ENCODE measurements at places on chromosomes 2 and 18. TPM values are rescaled to one million over a fixed set of nuclear protein-coding genes. Genes with fewer than 3 reads are reported as not detected.
A peak's percentile ranks its signal among the peaks of the same experiment; 100 is the strongest.

DNA sequence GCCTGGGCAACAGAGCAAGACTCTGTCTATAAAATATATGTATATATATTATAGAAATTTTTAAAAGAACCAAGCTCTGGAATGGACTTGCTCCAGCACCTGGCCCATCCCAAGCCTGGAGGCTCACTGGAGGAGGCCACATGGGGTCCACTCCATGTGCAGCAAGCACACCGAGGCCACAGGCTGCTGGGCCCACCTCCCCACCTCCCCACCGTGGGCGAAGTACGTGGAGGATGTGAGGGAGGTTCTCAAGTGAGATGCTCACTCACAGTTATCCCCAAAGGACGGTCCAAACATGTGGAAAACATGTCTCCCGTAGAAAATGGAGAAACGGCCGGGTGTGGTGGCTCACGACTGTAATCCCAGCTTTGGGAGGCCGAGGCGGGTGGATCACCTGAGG, 13.9 kb upstream of the RAB17 start:
- H3K4me1 ChIP-seq: peaks cover 63% of the 10 kb centered on the region
- no peaks in the 10 kb centered on the region for H3K36me3 ChIP-seq
- DNase-seq: no peak
- H3K4me3 ChIP-seq: no peak overlapping the region
- H3K27ac ChIP-seq: no peak overlapping the region

GRCh38 chr2:234425639-234426603, 71.0 kb downstream of the ARL4C start:
- H3K4me1 ChIP-seq: peaks cover 25% of the 10 kb centered on the region
- H3K4me3 ChIP-seq: no peak overlapping the region
- DNase-seq: no peak
- no peaks in the 10 kb centered on the region for H3K27me3 ChIP-seq

DNA sequence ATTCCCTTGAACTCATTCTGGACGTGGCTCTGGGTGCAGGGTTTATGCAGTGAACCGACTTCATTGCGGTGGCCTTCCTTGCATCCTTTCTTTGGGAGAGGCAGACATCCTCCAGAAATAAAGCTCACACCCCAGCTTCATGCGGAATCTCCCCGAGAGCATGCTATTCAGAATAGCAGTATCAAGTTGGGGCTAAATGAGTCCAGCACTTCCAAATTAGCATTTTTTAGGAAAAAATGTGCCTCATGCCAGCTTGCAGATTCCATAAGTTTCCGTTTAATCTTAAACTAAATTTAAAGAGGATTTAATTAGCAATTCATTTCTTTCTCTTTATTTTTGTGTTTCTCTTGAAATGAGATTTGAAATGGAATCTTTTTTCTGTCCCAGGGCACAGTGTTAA, 107.4 kb upstream of the HDAC4 start:
- H3K4me1 ChIP-seq: no peaks in the 10 kb centered on the region
- H3K27ac ChIP-seq: no peak overlapping the region
- DNase-seq: no peak

DNA sequence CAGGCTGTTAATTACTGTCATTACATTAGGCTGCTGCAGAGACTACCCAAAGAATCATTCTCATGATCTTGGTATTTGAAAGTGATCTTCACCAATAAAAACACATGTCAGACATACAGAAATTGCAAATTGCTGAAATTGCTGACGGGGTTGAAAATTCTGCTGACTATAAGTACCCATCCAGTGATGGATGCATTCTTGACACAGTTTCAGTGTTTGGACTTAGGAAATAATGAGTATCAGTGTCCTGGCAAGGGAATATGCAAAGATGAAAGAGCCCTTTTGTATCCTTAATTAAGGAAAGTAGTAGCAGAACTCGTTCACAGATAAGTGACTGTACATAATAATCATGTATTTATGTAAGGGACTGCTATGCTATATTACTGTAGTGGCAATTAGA, 221.1 kb upstream of the ATP5MC3 start:
- DNase-seq: no peak
- no peak overlapping the region for H3K4me3 ChIP-seq
- H3K27ac ChIP-seq: no peak overlapping the region
- H3K36me3 ChIP-seq: no peaks in the 10 kb centered on the region
- no peaks in the 10 kb centered on the region for H3K27me3 ChIP-seq
- no peaks in the 10 kb centered on the region for H3K4me1 ChIP-seq

DNA sequence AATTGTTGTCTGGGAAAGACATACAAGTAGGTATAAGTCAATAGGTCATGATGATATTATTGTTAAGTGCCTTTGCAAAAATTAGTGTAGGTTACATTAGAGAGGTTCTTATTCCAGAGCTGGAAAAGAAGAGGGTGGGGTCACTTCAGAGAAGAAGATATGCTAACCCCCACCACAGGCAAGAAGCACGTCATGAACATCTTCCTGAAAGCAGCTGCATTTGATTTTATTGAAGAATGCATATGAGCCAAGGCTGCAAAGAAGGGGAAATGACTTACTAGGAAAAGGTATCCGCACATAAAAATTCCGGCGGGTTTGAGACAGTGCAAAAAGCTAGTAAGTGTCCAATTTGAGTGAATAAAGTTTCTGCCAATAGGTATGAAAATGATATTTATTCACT, 195.3 kb upstream of the CDH2 start:
- no peak overlapping the region for H3K27ac ChIP-seq
- DNase-seq: no peak
- no peak overlapping the region for H3K4me3 ChIP-seq
- H3K4me1 ChIP-seq: no peaks in the 10 kb centered on the region

LRATD1 gene
- total RNA-seq: not detected

DNA sequence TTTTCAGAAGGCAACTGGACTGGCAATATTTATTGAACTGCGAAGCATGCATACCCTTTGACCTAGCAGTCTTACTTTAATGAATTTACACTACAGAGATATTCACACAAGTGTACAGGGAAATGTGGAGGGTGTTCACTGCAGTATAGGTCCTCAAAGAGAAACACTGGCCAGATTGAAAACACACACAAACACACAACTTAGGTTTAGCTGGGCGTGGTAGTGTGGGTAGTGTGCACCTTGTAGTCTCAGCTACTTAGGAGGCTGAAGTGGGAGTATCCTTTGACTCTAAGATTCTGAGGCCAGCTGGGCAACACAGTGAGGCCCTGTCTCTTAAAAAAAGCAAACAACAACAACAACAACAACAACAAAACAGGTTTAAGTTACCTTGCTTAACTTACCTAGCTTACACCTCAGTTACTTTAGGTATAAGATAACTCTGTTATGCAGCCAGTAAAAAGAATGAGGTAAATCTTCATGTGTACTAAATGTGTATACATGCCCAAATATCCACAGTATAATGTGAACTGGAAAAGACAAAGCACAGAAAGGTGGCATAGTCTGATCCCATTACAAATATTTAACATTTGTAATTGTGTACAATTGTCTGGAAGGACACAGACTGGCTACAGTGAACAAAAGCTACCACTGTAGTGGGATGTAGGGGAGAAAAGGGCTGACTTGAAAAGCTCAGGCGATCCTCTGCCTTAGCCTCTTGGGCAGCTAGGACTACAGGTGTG, 105.9 kb upstream of the FZD5 start:
- DNase-seq: peak; percentile 83
- no peak overlapping the region for H3K4me3 ChIP-seq
- H3K27ac ChIP-seq: peak overlapping the region; percentile 1
- peaks cover 64% of the 10 kb centered on the region for H3K4me1 ChIP-seq
- H3K36me3 ChIP-seq: no peaks in the 10 kb centered on the region

GNAL gene
- 1.4 TPM for total RNA-seq

SPDYA gene
- total RNA-seq: 0.75 TPM

KCNE4 gene
- not detected for total RNA-seq

DNA sequence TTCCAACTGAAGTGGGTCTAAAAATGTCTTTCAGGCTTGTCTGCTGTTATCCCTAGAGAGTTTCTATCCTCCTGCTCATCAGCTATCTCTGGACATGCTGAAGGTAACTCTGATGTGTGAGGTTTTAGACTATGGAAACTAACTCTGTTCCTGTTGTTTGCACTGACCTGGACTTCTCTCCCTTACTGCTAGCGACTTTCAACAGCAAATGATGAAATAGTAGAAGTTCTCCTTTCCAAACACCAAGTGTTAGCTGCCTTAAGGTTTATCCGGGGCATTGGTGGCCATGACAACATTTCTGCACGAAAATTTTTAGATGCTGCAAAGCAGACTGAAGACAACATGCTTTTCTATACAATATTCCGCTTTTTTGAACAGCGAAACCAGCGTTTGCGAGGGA, 26.9 kb downstream of the RMC1 start:
- no peak for DNase-seq
- H3K27me3 ChIP-seq: no peaks in the 10 kb centered on the region
- no peak overlapping the region for H3K4me3 ChIP-seq

- H3K27me3 ChIP-seq: no peaks in the 10 kb centered on the region
- no peaks in the 10 kb centered on the region for H3K36me3 ChIP-seq
- H3K27ac ChIP-seq: no peak overlapping the region
- DNase-seq: no peak
These were observed 323.3 kb downstream of the ZNF804A start for GRCh38 chr2:184921676-184922075.

GTF2A1L gene
- total RNA-seq: not detected

DNA sequence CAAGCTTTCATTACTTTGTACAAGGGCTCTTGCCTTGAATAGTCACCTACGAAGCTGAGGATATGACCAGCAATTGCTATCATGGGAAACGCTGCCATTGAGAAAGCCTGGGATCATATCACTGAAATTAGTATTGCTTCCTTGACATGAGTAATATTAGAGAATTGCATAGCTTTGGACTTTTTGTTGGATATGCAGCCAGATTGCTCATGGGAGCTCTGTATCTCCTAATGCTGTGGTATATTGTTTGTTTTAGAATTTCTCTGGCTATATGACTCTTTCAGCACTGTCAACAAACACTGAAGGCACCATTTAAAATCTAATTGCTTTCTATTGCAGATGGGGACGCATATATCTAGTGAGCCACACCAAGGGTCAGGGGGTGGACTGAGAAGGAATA, 80.0 kb upstream of the WDSUB1 start:
- 0 out of 3 replicates have a peak, but pooled peaks cover 3% of the 10 kb centered on the region for H3K36me3 ChIP-seq
- no peak for DNase-seq
- H3K27ac ChIP-seq: no peak overlapping the region

- H3K4me3 ChIP-seq: no peak overlapping the region
- H3K36me3 ChIP-seq: no peaks in the 10 kb centered on the region
- H3K27me3 ChIP-seq: no peaks in the 10 kb centered on the region
- no peaks in the 10 kb centered on the region for H3K4me1 ChIP-seq
- peak; percentile 53 for DNase-seq
- no peak overlapping the region for H3K27ac ChIP-seq
These were observed 389.6 kb upstream of the CDH19 start for GRCh38 chr18:66993492-66993891.

GRCh38 chr2:211931314-211931713, 607.3 kb downstream of the ERBB4 start:
- DNase-seq: no peak
- H3K36me3 ChIP-seq: no peaks in the 10 kb centered on the region
- no peak overlapping the region for H3K4me3 ChIP-seq
- H3K27ac ChIP-seq: no peak overlapping the region
- no peaks in the 10 kb centered on the region for H3K27me3 ChIP-seq
- H3K4me1 ChIP-seq: 0 out of 2 replicates have a peak, but pooled peaks cover 5% of the 10 kb centered on the region

G6PC2 gene
- total RNA-seq: not detected

CD28 gene
- not detected for total RNA-seq

DNA sequence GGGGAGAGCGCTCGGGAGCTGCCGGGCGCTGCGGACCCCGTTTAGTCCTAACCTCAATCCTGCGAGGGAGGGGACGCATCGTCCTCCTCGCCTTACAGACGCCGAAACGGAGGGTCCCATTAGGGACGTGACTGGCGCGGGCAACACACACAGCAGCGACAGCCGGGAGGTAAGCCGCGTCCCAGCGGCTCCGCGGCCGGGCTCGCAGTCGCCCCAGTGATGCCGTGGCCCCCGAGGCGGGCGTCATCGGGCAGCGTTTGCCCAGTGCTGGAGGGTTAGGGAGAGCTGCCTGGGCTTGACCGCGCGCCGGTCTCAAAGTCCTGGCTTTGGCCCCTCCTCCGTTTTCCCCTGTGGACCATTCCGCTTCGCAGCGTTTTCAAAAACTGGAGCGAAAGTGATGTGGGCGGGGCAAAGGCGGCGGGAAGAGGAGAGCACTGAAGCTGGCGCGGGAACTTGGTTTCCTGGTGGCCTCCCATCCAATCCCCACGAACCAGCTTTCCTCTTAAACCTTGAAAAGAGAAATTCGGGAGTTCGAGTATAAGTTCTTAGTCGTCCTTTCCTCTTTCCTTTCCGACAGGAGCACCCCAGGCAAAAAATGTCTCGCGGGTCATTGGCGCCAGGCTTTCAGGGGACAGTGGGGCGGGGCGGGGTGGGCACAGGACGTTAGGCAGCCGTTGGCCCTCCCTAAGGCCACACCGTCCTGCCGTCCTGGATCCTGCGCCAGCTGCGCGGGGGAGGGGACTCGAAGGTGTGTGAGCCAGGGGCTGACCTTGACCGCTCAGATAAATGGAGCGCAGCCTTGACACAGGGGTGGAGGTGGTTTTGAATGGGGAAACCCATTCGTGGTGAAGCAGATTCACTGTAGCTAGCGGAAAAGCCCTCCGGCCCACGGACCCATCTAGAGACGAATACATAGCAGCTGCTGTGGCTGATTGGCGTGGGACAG, 821 bp downstream of the TYMS start:
- H3K4me1 ChIP-seq: peaks cover 49% of the 10 kb centered on the region
- H3K27ac ChIP-seq: peak overlapping the region; percentile 96
- peaks cover 11% of the 10 kb centered on the region for H3K36me3 ChIP-seq
- H3K4me3 ChIP-seq: peak overlapping the region; percentile 91
- peak; percentile 92 for DNase-seq
- no peaks in the 10 kb centered on the region for H3K27me3 ChIP-seq

DNA sequence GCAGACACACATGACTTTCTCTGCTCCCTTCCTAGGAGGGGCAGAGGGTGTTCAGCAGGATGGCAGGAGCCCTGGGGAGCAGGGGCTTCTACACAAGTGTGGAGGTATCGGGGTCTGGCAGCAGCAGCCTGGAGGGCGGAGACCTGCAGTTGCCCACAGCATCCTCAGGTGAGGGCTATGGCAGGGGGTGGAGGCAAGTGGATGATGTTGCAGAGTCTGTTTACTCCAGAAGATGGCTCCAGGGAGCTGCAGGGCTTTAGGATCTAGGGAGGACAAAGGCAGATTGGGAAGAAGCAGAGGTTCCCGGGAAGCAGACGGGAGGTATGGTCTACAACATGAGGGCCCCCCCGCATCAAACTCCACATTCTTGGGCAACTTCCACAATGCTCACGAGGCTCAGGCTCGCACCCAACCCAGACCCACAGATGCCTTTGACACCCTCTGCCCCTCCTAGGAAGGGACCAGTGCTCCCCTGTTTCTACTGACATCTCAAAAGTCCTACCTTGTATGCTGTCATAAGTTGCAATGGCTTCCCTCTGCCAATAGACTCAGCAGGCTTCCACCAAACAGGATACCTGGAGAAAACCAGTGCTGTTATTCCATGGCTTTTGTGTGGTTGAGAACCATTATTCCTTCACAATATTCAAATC, 12.0 kb upstream of the ATP6V1C2 start:
- peak; percentile 51 for DNase-seq
- peaks cover 5% of the 10 kb centered on the region for H3K4me1 ChIP-seq
- no peak overlapping the region for H3K4me3 ChIP-seq
- no peaks in the 10 kb centered on the region for H3K36me3 ChIP-seq
- H3K27ac ChIP-seq: no peak overlapping the region
- H3K27me3 ChIP-seq: peaks cover 55% of the 10 kb centered on the region

GRCh38 chr2:170320948-170321347, 143.0 kb downstream of the MYO3B start:
- no peak overlapping the region for H3K27ac ChIP-seq
- H3K4me3 ChIP-seq: no peak overlapping the region
- H3K36me3 ChIP-seq: no peaks in the 10 kb centered on the region
- no peaks in the 10 kb centered on the region for H3K4me1 ChIP-seq
- no peak for DNase-seq
